ENCODE measurements at places on chromosomes 13 and 19. TPM values are rescaled to one million over a fixed set of nuclear protein-coding genes. Genes with fewer than 3 reads are reported as not detected.

Gene LGALS4
- total RNA-seq = not detected

Gene ARRDC5
- not detected for total RNA-seq

Gene SCGB2B2
- total RNA-seq = 0.24 TPM

DNA sequence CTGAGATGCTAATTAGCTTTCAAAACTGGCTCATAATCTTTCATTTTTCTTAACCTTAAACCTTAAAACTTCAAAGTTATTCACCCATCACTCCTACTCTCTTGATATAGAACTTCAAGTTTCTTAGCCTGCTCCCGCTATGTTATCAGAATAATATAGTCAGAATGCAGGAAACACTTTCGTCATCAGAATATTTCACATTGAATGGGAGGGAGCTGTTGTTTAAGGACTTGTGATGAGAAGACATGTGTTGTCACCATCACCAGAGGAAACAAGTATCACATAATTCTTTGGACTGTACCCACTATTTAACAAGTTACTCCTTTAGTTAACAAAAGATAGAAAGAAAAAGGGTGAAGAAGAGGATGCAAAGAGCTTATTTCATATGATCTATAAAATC lies 65.0 kb upstream of the FNDC3A start:
- no peak for DNase-seq

DNA sequence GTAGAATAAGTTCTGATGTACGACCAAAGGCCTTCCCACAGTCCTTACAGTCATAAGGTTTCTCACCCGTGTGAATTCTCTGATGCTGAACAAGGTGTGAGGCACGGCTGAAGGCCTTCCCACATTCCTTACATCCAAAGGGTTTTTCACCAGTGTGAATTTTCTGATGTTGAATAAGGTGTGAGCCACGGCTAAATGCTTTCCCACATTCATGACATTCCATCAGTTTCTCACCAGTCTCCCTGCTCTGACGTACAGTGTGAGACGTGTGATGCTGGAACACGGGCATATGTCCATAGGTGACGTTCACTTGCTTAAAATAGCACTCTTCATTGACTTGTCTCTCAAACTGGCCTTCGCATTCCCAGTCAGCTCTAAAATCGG lies 31.0 kb upstream of the COX7A1 start:
- no peak for DNase-seq

GRCh38 chr13:42654722-42655121 lies 80.8 kb downstream of the TNFSF11 start:
- no peak for DNase-seq

DNA sequence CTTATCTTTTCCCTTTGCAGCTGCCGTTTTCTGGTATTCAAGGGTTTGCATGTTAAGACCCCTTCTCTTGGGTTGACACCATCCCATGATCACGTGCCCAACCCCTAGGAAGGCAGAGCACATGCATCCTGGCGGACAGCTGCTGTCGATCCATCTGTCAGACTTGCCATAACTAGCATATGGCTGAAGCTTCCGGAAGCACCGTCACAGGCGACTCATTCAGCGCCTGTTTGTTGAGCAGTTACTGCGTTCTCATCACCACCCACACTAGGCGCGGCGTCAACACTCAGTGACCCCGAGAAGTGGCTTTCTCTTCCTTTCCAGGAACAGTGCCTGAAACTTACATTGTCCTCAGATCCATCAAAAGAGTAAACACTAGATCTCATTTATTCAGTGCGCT lies 93.6 kb downstream of the SOX1 start:
- DNase-seq = no peak

GRCh38 chr19:33748231-33748630 lies 48.4 kb upstream of the KCTD15 start:
- DNase-seq = no peak

DNA sequence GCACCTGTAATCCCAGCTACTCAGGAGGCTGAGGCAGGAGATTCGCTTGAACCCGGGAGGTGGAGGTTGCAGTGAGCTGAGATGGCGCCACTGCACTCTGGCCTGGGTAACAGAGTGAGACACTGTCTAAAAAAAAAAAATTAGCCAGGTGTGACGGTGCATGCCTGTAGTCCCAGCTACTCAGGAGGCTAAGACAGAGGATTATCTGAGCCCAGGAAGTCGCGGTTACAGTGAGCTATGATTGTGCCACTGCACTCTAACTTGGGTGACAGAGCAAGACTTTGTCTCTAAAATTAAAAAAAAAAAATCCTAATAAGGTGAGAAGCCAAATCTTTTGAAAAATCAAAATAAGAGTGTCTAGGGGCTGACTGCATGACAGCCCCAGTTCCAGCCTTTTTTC lies 9.7 kb upstream of the CEBPA start:
- no peak for DNase-seq

DNA sequence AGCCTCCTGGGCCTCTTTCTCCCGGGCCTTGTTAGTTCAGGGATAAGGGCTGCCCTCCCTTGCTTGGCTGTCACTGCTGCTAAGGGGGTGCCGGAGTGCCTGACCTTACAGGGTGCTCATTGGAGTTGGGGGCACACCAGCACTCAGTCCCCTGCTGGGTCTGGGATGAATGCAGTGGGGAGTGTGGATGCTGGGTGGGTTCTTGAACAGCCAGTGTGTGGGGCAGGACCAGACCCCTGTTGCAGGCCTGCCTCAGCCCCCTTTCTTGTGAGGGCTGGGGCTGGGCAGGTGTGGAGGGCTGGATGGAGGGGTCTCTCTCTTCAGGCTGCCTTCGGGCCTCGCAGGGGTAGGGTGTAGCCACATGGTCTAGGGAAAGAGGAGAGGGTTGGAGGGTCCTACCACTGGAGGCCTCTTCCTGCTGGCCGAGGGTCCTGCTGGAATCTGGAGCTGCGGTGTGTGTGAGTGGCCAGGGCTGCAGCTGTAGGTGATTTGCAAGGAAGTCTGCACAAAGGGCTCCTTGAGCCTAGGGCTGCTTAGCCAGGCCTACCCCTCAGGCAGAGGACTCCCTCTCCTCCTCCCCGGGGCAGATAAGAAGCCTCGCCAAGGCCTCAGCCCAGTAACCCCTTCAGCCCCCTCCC lies 3.2 kb downstream of the CEBPA start:
- no peak for DNase-seq

All from osteocyte (in vitro differentiated cells).